ENCODE measurements at places on chromosomes 4 and X.

DNA sequence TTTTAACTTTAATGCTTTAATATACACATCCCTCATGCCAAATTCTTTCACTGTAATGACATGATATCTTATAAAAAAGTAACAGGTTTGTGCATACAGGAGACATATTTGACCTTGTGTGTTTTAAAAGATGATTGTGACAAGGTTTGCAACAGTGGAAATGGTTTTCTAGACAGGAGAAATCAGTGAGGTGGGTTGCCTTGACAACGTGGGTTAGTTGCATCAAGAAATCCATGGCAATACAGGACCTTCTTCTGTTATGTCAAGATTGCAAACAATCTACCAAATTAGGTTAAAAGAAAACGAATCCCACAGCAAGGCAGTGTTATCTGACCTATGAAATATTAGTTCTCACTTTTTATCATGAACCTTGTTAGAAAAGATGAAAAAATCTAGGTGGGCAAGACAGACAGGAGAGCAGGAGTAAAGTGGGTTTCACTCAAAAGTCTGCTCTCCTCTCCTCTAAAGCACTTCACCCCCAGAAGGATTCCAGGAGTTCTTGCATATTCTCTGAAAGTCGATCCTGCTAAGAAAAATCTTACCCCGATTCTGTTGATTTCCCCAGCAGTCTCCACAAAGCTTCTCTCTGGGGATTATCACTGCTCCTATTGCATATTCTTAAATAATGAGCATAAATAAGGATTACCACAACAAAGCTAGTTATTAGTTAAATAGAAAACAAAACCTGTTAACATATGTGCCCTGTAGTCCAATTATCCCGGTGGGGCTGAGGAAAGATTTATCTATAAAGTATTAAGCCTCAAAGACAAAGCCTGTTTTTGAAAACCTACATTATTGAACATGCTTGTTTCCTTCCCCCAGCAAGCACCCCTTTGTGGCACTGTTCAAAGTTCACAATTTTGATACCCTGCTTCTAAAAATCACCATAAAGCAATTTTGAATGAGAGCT, 71.0 kb downstream of the TMA16 start:
- no peak for DNase-seq

DNA sequence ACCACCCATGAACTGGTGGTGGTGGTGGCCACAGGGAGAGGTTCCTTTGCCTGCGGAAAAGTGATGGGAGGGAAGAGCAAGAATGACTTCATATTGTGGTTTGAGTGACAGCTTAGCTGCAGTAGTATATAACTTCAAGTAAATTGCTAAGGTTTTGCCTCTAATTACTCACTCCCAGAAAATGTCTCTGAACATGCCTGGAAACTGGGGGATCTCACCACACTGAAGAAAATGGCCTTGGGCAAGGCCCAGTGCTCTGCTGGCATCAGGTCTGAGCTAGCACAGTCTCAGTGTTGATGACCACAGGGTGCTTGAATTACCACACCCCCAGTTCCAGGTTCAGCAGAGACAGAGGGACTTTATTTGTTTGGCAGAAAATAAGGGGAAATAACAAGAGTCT, 2085.4 kb downstream of the ARAP2 start:
- no peak for DNase-seq

DNA sequence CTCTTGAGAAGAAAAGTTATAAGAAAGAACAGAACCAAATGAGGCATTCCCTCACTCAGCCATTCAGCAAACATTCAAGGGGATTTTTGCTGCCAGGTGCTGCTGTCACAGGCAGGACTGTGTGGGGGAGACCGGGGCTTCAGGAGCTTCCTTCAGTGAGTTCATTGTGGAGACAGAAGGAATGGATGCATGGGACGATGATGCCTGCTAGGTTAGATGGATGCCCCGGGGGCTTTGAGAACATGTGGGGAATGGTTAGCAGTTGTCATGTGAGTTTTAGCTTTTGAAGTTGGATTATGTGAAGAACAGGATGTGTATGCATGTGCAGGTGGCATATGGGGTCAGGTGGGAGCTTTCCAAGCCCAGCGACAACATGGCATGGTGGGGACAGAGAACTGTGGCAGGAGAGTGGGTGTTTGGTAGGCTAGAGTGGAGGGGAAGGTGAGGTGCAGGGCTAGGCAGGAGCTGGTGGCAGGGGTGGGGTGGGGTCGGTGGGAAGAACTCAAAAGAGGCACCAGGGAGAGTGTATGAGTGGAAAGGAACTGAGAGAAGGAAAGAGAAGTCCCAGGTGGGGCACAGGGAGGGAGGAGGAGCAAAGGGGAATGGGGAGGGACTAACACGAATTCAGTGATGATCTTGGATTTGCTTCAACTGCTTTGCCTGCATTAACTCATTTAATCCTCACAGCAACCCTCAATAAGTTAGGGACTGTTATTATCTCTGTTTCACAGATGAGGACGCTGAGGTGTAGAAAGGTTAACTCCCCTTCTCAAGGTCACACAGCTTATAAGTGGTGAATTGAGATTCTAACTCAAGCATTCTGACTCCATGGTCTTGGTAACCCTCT, 8.4 kb downstream of the DCUN1D4 start:
- peak; percentile 36 for DNase-seq

DNA sequence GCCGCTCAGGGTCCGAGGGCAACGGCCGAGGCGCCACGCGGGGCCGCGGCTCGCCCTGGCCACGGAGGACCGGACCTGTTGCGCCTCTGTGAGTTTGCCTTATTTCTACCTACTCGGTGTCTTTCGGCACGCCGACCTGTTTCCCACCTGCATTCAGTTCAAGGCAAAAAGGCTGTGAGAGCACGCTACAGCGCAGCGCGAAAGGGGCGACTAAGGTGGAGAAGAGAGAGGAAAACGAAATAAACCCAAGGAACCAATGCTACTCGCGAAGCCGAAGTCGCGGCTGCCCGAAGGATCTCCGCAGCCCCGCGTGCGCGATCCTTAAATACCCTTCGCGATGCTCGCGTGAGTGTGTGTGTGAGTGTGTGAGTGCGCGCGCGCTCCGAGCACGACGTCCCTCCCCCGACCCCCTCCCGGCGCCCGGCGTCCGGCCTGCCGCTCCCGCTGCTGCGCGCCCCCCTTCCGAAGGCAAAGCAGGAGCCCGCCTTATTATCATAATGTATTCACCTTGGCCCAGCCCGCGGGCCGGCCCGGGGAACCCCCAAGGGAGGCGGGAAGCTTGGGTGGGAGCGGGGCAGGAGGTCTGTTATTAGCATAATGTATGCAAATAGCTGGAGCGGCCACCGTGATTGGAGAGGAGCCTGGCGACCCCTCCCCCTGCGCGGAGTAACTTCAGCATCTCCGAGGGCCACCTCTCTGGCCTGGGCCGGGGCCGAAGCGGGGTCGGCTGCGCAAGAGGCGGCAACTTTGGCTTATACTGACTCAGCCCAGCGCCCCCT, at the start of gene COL25A1:
Gene COL25A1, minus strand, starts transcription at position 298 of the 779 bp plus-strand sequence.
- peak; percentile 91 for DNase-seq

DNA sequence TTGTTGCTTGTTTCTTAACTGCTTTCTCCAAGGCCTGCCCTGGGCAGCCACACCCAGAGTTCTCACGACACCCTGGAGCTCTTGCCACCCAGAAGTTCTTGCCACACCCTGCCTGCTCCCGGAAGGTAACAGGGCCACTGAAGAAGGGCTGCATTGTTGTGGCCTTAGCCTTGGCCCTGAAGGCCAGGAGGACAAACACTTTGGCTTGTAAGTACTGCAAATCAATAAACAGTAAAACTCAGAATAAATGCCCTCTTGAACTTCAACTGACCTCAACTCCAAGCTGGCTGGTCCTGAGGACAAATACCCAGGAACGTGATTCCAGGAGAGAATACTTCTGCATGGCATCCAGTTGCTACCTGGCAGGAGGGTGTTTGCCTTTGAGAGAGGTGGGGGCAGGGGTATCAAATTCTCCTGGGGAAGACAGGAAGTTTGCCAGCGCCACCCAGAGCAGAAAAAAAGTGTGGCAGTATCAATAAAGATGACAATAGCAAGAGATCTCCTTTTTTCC, 54.1 kb downstream of the TLR10 start:
- no peak for DNase-seq

All from SJCRH30 (cell line).